Lung (tissue), 17 donors: ENCODE measurements at places on chromosomes 3 and 15.

DNA sequence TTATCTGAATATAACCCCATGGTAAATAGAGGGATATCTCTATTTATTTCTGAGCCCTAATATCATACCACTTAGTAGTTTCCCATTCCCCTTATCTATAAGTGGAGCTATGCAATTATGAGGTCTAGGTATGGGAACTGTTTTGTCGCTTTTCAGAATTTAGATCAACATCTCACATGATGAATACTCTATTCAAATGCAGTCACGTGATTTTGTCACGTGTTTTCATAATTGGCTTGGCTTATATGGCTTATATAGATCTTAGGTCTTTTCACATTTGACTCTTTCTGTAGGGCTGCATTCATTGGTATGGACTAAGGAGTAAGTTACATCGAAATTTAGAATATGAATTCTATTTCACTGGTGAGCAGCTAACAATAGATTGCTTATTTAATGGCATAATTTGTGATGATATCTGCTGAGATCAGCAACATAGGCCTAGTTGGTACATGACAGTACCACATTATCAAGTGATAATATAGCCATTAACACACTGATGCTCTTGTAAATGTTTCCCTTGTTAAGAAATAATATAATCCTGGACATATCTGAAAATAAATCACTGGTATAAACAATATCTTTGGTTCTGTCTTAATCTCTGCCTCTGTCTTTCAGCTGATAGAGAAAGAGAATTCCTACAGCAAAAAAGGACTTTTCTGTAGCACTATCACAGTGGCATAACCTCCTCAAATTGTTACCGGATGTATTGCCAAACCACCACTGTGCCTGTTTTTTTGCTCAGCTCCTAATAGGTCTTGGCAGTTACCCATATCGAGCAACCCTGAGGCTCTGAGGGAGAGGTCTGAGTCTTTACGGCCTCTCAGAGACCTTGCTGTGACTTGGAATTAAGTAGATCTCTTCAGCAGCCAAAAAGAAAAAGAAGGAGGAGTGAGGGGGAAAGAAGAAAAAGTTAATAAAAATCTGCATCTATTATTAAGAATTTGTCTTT, 357.1 kb downstream of the ZPLD1 start:
- peak; percentile 44 for DNase-seq

GRCh38 chr3:154085799-154086198, 35.4 kb upstream of the ARHGEF26 start:
- no peak for DNase-seq

- no peak for DNase-seq
Observed at GRCh38 chr15:77630056-77630455, 2.7 kb downstream of the LINGO1 start.

DNA sequence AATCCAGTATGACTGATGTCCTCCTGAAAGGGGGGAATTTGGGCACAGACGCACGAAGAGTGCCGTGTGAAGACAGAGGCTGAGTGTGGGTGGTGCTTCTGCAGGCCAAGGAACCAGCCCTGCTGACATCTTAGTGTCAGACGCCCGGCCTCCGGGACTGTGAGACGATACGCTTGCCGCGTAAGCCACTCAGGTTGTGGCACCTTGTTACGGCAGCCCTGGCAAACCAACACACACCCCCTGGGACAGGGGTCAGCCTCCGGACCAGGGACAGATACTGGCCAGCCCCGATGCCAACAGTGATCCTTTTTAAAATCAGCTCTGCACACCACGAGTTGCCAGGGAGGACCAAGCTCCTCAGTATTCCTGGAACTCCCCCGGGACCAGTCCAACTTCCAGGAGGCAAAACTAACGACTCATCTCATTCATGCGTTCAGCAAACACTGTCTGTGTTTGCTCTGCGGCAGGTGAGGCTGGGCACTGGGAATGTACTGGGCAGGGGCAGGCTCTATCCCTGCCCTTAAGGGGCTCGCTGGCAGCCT, 21.2 kb upstream of the PIGZ start:
- no peak for DNase-seq

- no peak for DNase-seq
Observed at GRCh38 chr3:113660458-113660857, 36.0 kb downstream of the USF3 start.
